Sciatic nerve (tissue), 2 donors: ENCODE measurements at places on chromosomes 7 and 10. TPM values are rescaled to one million over a fixed set of nuclear protein-coding genes. Genes with fewer than 3 reads are reported as not detected.

CALU gene
- 96.0 TPM for total RNA-seq

VPS50 gene
- 41.6 TPM for total RNA-seq

ZNF503 gene
- total RNA-seq: 30.2 TPM

EXOC4 gene
- total RNA-seq: 109 TPM

METTL27 gene
- total RNA-seq: 6.2 TPM

HOXA13 gene
- 0.18 TPM for total RNA-seq

NME8 gene
- 1.2 TPM for total RNA-seq

MMD2 gene
- 3.7 TPM for total RNA-seq

LRIT1 gene
- not detected for total RNA-seq

LGI1 gene
- 19.8 TPM for total RNA-seq

ZNF485 gene
- 3.8 TPM for total RNA-seq

DDC gene
- not detected for total RNA-seq

INTS1 gene
- 78.4 TPM for total RNA-seq

MSANTD7 gene
- 7.8 TPM for total RNA-seq

WDR86 gene
- 101 TPM for total RNA-seq

TMEM273 gene
- total RNA-seq: 35.1 TPM

FAM13C gene
- total RNA-seq: 25.0 TPM

GIMAP8 gene
- 22.4 TPM for total RNA-seq

AKR1C8 gene
- 0.94 TPM for total RNA-seq

TUBB8 gene
- total RNA-seq: not detected

TNS3 gene
- 230 TPM for total RNA-seq

ASIC3 gene
- total RNA-seq: 4.7 TPM

PDE6C gene
- total RNA-seq: not detected

GPR15LG gene
- total RNA-seq: not detected

HMX3 gene
- total RNA-seq: not detected

HOXA10 gene
- total RNA-seq: 11.2 TPM

CACNB2 gene
- total RNA-seq: 1.2 TPM

GBX1 gene
- not detected for total RNA-seq

FAM221A gene
- total RNA-seq: 9.8 TPM

ARHGEF35 gene
- total RNA-seq: 5.3 TPM

RASA4 gene
- total RNA-seq: 233 TPM

SLC16A9 gene
- total RNA-seq: 1.8 TPM

EGR2 gene
- total RNA-seq: 53.1 TPM

LBX1 gene
- total RNA-seq: not detected

ITGB8 gene
- 207 TPM for total RNA-seq

SYT15B gene
- total RNA-seq: 12.5 TPM

NODAL gene
- total RNA-seq: not detected

PKD2L1 gene
- not detected for total RNA-seq

SH2D4B gene
- 0.18 TPM for total RNA-seq

PKD1L1 gene
- 1.5 TPM for total RNA-seq
